Spleen (tissue), 13 donors: ENCODE measurements at places on chromosomes 12 and 14.
A peak's percentile ranks its signal among the peaks of the same experiment; 100 is the strongest.

DNA sequence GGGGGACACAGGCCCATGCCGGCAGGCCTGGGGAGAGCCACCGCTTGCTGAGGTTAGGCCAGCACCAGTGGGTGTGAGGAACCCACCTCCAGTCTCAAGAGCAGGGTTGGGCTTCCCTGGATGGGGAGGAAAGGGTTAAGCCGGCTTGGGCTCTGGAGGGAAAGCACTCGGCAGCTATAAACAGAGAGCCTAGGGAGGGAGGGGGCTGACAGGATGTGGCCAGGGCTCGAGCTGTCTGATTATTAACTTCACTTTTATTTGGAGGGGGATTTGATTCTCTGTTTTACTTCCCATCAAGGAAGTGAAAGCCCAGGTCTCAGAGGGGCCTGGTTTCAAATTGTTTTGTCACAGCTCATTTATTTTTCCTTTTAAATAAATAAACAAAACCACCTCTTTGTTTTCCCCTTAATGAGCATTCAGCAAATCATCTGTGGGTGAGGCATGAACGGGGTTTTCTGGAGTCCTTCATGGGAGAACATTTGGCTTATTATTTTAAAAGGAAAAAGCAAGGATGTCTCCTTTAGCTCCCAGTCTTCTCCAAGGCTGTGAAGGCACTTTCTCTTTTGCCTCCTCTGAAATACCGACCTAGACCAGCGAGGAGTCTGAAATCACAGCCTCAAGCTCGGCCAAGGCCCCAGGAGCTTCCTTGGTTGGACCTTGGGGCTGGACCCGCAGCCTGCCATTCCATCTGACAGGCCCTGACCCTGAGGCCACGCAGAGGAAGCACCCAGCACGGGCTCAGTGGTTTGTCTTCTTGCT is 21.9 kb upstream of the ZFP36L1 start:
- DNase-seq: peak; percentile 88

- DNase-seq: no peak
These were observed 107.3 kb downstream of the BCL11B start for GRCh38 chr14:99164712-99165111.

DNA sequence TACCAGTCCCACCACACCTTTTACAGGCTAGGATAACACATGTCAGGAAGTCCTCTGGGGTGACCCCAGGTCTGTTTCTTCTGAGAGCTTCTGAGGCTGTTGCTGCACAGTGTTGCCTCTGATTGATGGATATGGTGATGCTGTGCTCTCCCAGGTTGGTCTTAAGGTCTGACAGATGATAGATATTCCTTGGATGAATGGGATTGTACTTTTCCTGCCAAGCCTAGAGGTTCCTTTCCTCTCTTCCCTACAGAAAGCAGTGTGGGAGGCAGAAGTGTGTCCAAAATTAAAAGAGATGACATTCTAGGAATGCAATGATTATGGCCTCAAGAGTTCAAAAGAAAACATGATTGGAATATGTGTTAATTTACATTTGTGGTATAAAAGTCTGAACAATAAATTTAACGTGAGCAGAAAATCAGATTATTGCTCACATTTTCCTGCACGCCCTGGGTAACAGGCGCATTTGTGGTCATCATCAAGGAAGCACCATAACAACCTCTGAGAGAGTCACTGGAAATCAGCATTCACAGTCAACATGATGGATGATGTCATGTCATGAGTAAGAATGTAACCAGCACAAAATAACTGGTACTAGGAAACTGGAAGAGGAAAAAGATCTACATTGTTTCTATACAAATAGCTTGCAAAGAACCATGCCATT is 73.7 kb downstream of the BBS10 start:
- DNase-seq: no peak

- DNase-seq: no peak
These were observed 68.6 kb downstream of the RFLNA start for GRCh38 chr12:124363353-124363965.
